ENCODE measurements at places on chromosomes 1 and 21.

DNA sequence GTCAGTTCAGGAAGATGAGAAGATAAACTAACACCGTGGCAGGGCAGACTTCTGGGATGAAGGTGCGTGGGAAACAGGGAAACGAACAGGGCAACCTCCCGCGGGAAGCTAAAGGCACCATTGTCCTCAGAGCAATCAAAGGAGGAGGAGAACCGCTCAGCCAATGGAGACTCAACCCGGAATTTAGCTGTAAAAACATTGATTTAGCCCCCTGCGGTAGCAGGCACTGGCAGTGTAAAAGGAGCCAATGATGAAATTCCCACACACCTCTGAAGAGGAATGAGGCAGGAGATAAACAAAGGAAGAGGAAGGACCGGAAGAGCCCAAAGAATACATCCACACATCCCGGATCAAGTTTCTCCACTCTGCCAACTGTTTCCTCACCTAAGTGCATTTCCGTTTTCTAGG, 19.5 kb downstream of the HLCS start:
- DNase-seq = no peak

DNA sequence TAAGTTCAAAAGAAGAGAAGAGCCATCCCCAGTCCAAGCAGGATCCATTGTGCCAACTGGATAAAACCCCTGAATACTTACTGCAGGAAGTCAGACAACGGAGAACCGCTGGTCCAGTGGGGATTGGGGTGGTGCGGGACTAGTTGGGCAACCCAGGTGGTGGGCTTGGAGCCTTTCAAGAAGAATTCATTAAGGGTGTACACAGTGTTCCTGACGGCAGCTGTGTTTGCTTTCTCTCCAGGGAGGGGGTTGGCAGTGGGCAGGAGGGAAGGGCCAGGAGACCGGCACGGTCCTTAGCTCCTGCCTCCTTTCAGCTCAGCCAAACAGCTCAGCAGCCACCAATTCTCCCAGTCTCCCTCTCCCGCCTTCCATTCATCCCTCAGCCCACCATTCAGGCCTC, 7.1 kb upstream of the CDK18 start:
- DNase-seq = no peak

DNA sequence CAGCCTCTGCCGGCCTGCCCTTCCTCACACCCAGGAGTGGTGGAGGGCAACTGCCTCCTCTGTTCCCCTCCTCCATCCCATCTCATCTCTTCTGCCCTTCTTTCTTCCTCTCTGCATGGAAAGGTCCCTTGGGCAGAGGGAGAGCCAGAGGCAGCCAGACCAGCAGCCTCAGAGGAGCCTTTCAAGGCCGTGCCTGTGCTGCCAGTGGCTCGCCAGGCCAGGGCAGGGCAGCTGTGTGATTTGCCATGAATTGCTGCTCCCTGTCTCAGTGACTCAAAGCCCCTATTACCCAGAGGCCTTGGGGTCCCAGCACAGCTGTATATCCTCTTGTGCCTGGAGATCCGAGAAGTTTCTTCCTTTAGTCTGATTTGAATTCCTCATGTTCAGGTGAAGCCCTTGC, 21.9 kb downstream of the TMCC2 start:
- DNase-seq = no peak

GRCh38 chr1:227769936-227770494, 34.8 kb downstream of the SNAP47 start:
- no peak for DNase-seq

DNA sequence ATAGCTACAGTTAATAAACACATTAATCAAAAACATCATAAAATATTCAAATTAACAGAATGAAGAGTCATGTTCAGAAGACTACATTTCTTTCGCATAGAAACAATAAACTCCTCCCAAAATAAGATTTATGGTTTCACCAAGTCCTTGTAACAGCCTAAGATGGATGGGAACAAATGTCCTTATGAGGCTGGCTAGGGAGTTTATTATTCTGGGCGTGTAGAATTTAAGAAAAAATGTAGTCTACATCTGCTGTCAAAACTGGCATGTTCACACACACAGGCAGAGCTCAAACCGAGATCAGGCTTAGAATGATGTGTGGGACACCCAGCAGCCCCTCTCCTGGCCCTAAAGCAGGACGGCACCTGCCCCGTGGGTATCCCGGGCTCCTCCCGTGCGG, 101.1 kb downstream of the NPHP4 start:
- DNase-seq = no peak

GRCh38 chr1:223429313-223429731, 36.1 kb downstream of the CCDC185 start:
- no peak for DNase-seq

DNA sequence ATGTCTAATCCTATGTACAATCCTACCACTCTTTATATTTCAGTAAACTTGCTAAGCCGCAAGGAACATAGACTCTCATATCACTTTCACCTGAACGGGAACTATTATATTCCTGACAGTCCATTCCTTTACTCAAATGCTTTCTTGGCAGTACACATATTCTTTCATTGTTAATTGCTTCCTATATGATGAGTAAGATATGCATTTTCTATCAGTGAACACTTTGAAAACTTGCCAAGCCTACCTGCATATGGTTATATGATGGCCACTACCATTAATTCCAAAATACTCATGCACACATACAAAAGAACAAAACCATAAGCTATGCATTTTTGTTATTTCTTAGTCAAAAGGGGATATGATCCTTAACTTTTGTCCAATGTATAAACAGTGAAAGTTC, 341.5 kb downstream of the VAV3 start:
- DNase-seq = no peak

- DNase-seq = no peak
Measured at GRCh38 chr1:235861857-235862256, 4.8 kb downstream of the LYST start.

DNA sequence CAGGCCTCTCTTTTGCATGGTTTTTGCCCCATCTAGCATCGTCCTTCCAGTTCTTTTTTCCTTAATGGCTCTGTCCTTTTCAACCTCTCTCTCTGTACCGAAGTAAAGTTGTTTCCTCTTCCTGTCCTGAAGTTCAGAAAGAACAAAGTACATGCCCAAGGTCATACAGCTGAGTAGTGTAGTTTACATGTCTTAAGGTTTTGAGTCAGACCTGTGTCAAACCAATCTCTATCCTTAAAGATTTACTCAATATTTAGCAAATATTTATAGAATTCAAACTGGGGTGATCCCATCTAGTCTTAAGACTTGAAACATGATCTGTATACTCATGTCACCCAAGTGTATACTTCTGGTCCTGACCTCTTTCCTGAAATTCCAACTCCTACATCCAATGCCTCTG, 118.7 kb upstream of the SGIP1 start:
- DNase-seq = no peak

DNA sequence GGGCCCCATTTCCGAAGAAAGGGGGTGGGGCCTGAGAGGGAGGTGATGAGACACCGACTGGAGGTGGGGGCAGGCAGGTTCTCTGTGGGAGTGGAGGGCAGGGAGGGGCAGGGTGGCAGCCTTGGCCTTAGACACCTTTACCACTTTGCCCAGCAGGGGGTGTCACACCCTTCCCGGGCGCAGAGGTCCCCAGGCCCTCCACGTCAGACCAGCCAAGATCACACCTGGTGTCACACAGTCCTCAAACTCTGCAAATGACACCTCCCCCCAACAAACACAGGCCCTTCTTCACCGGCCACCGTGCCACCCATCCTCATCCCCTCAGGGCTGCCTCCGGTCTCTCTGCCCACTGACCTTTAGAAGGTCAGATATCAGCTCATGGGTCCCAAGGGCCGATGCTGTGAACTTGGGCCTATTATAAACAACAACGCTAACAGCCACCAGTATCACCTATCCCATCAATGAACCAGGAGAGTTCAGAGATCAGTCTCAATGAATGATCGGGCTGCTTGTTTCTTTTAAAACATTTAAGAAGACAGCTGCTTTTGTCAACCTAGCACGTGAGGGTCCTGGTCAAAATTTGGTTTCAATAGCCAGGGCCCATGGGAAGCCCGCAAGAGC, 103.9 kb downstream of the CASZ1 start:
- DNase-seq = peak; percentile 69

DNA sequence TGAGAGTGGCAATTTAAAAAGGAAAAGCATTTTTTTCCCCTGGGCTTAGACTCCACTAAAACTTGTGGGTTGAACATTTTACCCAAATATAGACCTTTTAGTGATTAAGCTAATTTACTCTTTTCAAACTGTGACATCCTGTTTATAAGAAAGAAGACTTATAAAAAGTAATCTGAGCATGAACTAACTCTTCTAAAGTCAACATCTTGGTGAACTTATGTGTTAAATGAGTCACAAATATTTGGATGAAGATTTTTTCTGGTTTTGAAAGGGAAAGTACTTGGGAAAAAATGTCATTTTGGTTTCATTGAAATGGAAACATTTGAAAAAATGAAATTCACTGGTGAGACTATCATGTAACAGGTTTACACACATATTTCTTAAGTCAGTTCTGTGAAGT, 109.8 kb downstream of the KCNK2 start:
- DNase-seq = no peak

- DNase-seq = no peak
Measured at GRCh38 chr1:84363622-84364021, 34.7 kb upstream of the DNASE2B start.

DNA sequence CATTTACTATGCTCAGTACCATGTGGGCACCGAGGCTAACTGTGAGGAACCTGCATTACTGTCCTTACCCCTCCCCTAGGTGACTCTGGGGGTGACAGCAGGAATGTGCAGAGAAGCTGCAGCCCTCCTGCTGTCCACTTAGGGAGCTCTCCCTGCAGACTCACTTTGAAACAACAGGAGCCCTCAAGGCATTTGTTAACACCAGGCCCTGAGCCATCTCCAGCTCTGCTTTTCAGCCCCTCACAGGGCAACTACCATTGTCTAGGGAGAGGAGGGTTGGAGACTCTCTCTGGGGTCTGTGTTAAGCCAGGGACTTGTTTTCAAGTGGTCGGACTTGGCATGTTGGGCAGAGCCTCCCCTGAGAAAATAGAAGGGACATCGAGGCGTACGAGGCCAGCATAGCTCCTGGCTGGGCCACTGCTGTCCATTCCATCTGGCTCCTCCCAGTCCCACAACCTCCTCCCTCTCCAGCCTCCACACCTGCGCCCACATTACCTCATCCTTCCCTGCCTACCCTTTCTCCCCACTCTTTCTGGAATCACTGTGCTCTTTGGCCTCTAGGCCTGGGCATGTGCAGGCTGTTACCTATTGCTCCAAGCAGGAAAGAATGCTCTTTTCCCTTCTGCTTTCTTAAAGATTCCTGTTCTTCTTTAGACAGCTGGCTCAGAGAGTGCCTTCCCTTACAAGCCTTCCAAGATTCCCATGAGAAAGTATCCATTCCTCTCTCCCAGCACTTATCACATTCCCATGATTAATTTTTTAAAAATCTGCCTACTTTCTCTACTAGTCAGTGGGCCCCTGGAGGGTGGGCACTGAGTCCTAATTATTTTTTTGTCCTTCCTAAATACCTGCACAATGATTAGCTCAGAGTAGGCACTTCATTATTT, 102.7 kb upstream of the GCLM start:
- no peak for DNase-seq

GRCh38 chr1:156721535-156721934, 6.7 kb upstream of the METTL25B start:
- no peak for DNase-seq

- DNase-seq = no peak
Measured at GRCh38 chr1:213905344-213905743, 82.4 kb upstream of the PROX1 start.

GRCh38 chr1:118504221-118504644, 319.2 kb upstream of the SPAG17 start:
- DNase-seq = no peak

GRCh38 chr1:207995576-207995975, 84.7 kb upstream of the CD34 start:
- DNase-seq = no peak

Data from stimulated activated CD8-positive, alpha-beta memory T cell treated with anti-CD3 and anti-CD28 coated beads, Interleukin-2, amount 100 ng/mL, for 48 hours (primary cell).